ENCODE measurements at places on chromosomes 1 and 21.
A peak's percentile ranks its signal among the peaks of the same experiment; 100 is the strongest.

- DNase-seq, result peak; percentile 31
These were observed 74.9 kb downstream of the NFASC start for GRCh38 chr1:204945565-204945977.

GRCh38 chr21:37153196-37153934, 80.3 kb downstream of the TTC3 start:
- DNase-seq, result peak; percentile 66

- DNase-seq, result no peak
These were observed 470.8 kb downstream of the AJAP1 start for GRCh38 chr1:5125208-5125607.

- DNase-seq, result peak; percentile 25
These were observed 524.4 kb downstream of the DPYD start for GRCh38 chr1:97396463-97396862.

DNA sequence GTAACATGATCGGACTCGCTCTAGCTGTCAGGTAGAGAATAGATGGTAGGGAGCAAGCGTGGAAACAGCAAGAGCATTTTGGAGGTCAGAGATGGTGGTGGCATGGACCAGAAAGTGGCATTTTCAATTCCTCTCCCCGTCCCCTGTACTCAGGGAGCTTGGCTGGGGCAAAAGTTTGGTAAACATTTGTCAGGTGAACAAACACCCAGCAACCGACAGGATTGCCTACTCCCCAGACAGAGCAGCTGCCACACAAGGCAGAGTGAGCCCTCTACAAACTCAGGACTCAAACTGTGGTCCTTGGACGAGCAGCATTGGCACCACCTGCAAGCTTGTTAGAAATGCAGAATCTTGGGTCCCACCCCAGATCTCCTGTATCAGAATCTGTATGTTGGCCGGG, 14.3 kb downstream of the PTAFR start:
- no peak for DNase-seq

GRCh38 chr1:46481961-46482360, 7.7 kb upstream of the DMBX1 start:
- DNase-seq, result no peak

DNA sequence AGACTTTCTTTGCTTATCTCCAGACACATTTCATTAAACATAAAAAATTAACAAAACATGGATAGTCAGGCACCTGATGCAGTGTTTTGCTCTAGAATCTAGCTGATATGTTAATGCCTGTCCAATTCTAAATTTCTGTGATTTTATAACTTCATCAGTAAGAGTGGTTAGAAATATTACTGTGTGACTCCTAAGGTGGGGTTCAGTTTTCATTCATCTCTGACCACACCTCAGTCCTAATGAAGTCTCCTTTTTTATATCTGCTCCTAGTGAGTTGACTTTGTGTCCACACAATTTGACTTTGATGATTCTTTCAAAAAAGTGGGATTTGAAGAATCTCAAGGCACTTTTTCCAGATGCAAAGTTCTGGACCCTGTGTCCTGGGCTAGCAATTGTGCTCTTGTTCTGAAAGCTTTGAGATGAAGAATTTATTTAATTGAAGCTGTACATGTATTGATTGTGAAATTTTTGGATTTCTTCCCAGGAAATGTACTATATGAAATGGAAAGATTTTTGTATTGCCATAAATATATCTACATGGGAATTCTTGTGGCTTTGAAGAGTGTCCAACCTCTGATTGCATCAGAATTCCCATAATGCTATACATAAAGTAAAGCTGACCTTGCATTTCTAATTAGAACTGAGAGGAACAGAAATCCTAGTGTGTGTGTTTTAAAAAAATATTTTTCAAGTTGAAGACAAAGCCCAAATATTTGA, 111.2 kb downstream of the GIPC2 start:
- peak; percentile 75 for DNase-seq

- DNase-seq, result no peak
These were observed 34.4 kb downstream of the ADAMTS1 start for GRCh38 chr21:26810676-26811415.

- no peak for DNase-seq
These were observed 458.3 kb downstream of the LMO4 start for GRCh38 chr1:87786861-87787545.

- DNase-seq, result no peak
These were observed 2.8 kb upstream of the AHDC1 start for GRCh38 chr1:27606708-27607238.

DNA sequence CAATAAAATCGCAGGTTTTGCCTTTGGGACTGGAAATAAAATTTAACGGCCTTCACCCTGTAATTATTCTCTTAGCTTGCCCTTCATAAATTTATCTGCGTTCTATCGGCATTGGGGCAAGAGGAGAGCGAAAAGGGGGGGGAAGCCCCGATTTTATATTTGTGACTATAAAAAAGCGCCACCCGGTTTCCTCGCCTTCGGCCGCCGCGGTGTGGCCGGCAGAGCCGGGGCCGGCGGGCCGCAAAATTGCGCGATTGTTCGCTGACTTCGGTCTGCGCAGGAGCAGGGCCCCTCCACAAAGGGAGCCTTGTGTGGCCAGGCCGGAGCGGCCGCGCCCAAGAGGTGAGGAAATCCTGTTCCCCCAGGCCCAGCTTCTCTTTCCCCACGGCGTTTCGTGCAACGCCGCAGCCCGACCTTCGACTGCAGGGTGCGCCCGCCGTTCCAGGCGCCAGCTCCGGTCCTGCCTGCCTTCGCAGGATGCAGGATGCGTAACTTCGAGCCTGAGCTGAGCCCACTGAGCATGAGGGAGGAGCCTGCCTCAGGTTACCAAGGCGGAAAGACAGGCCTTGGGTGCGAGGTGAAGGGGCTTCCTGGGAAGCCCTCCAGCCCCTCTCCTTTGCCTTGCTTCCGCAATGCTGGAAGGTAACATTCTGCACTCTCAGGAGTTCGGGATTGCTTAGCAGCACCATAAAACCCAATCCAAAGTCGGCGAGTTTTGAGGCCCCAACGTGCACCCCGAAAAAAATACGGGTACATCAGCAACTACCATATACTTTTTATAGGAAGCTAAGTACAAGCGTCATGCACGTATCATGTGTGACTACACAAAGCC, 4.9 kb upstream of the TBX15 start:
- DNase-seq, result no peak

DNA sequence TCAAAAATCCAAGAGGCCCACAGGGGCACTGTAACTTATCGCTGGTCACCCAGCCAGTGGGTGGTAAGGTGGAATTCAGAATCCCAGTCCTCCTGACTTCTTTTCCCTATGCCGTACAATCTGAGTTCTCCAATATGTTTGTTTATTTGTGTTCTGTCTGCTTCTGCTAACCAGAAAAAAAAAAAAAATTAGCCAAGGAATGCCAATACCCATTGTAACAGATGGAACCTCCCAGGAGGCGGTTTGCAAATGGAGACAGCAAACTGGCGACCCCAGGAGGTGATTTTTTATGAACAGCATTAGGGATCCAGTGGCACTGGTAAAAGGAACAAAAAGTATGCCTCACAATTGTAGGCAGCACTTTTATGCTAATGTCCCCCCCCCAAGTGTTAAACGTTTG, 189.0 kb upstream of the FGGY start:
- no peak for DNase-seq

DNA sequence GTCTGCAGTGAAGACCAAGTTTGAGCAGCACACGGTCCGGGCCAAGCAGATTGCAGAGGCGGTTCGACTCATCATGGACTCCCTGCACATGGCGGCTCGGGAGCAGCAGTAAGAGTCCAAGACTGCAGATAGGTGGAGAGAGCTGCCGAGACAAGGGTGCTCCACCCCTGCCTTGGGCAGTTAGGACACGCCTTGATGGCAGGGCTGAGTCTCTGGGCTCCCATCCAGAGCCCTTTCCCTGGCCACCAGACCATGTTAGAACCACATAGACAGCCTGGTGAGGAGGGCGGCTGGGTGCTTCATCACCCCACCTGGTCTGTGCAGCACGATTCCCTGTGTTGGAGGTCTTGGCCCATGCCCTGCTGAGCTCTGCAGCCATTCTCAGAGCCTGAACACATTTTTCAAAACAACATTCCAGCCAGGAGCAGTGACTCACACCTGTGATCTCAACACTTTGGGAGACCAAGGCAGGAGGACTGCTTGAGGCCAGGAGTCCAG, 17.3 kb upstream of the MIIP start:
- no peak for DNase-seq

GRCh38 chr1:172342584-172343239, 77.8 kb upstream of the C1orf105 start:
- no peak for DNase-seq

- peak; percentile 95 for DNase-seq
These were observed 4.3 kb downstream of the ADAMTS1 start for GRCh38 chr21:26840912-26841311.

- DNase-seq, result no peak
These were observed 74.8 kb downstream of the HLCS start for GRCh38 chr21:36891692-36892091.

GRCh38 chr21:45763074-45763473, 119.5 kb downstream of the PCBP3 start:
- DNase-seq, result no peak

- DNase-seq, result no peak
These were observed 6.5 kb upstream of the OLIG1 start for GRCh38 chr21:33063375-33063883.

GRCh38 chr1:46691997-46692790, 20.5 kb downstream of the TEX38 start:
- DNase-seq, result peak; percentile 28

DNA sequence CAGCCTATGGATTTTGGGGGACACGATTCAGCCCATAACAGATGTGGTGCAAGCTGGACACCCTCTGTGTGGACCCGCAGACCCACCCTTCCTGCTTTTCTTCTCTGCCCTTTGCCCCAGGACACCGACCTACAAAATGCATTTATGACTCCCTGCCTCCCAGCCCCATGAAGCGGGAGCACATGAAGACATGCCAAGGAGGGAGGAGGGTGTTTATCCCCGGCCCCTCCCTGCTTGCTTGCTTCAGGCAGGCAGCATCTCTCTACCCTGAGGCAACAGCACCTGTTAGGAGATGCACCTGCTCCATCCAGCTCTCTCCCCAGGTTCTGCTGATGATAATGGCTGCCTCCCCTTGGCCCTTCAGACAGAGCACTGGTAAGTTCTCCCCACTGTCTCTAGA, 187.5 kb downstream of the PSMG1 start:
- DNase-seq, result no peak

GRCh38 chr21:41761211-41761933, 5.5 kb downstream of the RIPK4 start:
- DNase-seq, result peak; percentile 47

DNA sequence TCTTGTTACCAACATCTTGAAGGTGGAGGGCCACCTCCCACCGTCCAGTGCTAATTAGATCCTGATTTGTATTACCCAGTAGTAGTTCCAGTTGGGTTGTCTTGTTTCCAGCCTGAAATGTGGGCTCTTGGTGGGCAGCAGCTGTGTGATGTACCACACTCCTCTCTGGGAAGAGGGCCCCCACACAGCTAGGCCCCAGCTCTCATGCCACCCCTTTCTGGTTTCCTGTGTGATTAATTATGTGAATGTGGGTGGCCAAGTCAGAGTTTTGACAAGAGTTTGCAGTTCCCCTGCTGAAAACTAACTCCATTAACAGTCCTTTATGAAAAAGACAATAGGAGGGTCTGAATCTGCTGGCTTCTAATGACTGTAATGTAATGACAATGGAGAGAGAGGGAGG, 3.8 kb downstream of the HMGB4 start:
- no peak for DNase-seq

DNA sequence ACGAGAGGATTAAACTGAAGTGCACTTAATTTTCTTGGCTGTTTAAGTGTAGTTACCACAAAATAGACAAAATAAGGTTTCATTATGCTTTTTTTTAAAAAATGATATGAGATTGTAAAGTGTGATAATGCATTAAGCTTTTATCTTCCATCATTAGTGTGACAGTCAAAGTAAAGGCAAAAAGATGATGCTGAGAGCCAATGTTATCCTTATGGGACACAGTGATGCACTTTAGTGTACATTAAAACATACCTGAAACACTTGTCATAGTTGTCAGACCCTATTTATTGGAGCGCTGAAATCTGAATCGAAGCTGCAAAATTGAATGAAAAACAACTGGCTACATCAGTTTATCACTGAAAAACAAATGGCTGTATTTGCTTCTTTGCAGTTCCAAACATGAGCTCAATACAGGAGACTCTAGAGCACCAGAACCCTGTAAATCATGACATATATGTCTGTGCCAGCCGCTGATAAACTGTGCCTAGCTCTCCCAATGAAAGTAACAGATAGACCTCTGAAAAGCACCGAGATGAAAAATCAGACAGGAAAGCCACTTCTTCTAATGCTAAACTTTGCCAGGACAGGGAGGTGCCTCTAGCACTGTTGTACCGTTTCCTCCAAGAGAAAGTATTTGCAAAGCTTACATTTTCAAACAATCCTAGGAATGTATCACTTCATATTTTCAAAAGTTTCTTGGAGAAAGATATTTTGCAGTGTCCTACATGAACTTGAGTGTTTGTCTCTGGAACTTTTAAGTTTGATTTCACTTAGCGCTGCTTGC, 120.7 kb upstream of the TMPRSS15 start:
- no peak for DNase-seq

DNA sequence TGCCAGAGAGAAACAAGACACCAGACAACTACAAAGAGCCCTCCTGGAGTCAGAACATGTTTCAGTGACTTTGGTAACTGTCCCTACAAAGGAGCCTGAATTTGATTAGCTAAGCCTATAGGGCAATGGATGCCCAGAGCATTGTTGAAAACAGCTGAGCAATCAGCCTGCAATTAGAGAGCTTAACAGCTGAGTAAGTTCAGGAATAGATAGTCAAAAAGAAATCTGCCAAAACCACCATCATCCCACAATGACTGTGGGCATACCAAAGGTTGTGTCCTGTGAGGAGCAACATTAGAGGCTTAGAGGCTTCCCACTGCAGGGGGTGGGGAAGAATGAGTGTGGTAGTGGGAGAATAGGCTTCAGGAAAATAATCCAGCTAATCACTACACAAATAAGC, 32.1 kb downstream of the SH3BP5L start:
- DNase-seq, result no peak

DNA sequence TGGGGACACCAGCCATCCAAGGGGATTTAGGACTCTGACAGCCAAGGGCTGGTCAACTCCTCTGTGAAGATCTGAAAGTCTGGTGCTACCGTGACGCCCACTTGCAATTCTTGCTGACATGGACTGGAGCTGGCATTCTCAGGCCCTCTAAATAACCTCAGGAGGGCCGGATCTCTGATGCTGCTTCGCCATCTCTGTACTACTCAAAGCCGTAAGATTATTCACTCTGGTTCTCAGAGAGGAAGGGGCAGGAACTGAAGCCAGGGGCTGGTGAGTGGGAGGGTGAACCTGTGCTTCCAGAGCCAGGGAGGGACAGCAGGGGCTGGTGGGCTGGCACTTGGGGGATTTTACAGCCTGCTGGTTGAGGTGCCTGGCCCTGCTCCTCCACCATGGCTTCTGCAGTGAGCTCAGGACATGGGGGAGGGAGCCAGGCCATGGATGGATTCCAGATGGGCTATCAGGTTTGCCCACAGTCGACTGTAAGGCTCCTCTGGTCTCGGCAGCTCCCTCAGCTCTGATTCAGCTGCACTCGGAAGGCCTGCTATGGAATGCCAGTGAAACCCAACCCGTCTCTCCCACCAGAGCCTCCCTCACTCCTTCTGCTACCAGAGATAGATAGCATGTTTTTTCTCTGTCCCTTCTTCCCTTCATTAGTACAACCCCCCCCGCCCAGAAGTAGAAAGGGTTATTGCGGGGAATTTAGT, 84.5 kb downstream of the PLXNA2 start:
- DNase-seq, result peak; percentile 96

All from foreskin fibroblast (primary cell).